Activated T-helper 9 cell treated with anti-CD3 and anti-CD28 coated beads, Interleukin-2, amount 50 U/mL, for 16 hours (primary cell): ENCODE measurements at places on chromosomes 2 and 18.

- DNase-seq: no peak
Observed at GRCh38 chr2:20428717-20429490, 18.0 kb upstream of the RHOB start.

GRCh38 chr2:149873936-149874335 lies 286.4 kb upstream of the MMADHC start:
- no peak for DNase-seq

GRCh38 chr18:14174706-14175085 lies 42.5 kb upstream of the ZNF519 start:
- no peak for DNase-seq

- DNase-seq: no peak
Observed at GRCh38 chr18:50312296-50313030, 25.0 kb upstream of the CXXC1 start.

DNA sequence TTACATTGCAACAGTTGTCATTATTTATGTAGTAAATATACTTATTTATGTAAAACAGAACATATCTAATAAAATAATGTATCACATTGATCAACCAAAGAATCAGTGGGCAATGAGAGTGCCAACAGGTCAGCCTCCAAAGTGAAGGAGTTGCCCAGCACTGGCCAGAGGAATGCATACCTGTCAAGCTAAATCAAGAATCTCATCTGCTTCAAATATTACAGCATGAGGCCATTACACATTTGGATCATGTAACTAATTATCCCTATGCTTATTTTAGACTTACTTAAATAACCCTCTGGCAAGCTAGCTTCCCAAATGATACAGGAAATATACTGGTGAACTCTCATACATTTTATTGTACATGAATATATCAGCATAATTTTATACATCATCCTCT lies 1211.7 kb upstream of the ACVR2A start:
- no peak for DNase-seq

DNA sequence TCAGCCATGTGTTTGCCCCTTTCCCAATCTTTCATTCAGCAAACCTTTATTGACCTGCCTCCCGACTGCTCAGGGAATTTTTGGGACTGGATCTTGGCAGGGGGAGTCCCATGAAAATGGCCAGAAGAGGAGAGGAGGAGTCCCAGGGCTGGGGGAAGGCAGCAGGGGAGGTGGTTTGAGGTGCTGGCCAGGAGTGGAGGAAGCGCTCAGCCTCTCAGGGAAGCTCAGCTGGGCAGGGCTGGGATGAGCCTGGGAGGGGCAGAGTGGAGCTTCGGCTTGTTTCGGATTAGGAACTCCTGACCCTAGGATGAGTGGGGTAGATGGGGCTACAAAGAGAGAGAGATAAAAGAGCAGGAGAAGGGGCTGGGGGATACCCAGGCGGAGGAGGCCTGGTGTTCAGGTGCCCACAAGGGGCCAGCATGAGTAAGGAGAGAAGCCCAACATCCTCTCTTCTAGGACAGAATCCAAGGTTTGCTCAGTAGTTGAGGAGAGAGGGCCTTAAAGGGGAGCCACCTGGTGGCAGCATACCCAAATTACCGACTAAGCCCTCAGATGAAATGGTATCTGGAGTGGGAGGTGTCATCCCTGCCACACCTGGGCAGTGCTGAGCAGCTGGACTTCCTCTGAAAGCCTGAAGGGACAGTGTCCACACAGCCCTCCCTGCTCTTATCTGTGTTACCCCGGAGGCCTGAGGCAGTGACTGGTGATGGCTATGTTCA lies 91.1 kb downstream of the INHBB start:
- no peak for DNase-seq

GRCh38 chr2:65920659-65921058 lies 488.3 kb upstream of the SPRED2 start:
- DNase-seq: no peak

DNA sequence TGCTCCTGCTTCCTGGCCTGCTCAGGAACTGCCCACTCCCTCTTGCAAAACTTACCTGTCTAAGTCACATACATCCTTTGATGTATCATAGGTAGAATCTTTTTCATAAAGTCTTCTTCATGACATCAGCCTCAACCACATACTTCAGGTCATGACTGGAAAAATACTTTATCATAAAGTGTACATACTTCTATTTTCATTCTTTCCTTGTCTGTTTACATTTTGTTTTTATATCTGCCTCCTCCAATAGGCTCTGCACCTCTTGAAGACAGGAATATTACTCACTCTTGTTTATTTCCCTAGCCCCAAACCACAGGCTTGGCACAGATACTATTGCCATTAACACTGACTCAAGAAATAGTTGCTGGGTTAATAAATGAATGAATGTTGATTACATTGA lies 43.6 kb upstream of the ZNF804A start:
- DNase-seq: no peak
